ENCODE measurements at places on chromosomes 7 and 10.

- DNase-seq = no peak
These were observed 30.5 kb downstream of the NRP1 start for GRCh38 chr10:33303988-33304387.

- DNase-seq = no peak
These were observed 474.6 kb downstream of the GRM8 start for GRCh38 chr7:126778101-126778500.

DNA sequence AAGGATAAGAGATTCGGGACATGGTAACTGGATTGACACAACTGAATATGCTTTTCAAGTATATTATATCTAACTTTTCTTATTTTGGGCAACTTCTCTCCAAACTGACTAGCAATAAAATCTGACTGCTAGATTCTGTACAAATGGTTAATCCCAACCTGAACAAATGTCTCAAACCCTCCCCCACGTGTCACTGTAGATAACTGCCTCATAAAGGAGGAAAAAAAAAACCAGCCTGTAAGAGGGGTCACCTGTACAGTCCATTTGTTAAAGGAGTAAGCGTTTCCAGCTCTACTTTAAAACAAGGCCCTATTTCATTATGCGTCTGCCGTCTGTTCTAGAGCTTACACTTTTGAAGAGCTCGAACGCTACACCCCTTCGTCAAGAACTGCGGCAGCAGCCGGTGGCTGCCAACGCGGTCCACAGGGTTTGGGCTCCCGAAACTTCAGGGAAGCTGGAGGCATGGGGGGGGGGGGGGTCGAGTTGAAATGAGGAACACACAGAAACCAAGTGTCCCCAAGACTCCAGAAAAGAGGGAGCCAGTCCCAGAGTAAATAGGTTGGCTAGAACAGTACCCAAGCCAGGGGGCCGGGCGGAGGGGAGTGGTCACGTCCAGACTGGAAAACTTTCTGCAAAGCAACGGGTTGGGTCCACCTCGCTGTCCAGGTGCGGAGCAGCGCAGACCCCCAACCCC lies 492 bp downstream of the COG5 start:
- no peak for DNase-seq

DNA sequence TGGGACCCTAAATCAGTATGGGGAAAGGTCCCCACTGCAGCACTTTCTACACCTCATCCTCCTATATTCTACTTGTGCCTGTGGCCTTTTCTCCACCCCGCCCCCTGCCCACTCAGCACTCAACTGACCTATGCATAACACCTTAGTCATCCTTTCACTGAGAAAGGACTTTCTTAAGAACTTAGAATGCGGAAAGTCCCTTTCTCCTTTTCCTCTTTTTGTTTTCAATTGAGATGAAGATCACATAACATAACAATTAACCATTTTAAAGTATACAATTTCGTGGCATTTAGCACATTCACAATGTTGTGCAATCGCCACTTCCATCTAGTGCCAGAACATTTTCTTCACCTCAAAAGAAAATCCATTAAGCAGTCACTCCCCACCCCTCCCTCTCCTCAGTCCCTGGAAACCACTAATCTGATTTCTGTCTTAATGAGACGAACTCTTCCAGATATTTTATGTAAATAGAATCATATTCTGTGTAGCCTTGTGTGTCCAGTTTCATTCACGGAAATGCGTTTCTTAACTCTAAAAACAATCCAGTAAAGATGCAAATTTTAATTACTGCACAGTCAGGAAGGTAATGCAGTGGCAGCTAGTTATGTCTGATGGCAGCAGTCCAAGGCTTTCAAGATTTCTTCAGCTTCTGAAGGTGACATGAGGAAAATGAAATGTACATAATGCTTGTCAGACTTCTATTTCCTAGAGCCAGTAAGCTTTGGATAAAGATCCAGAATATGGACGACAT lies 41.7 kb downstream of the FAS start:
- no peak for DNase-seq

GRCh38 chr10:69160809-69161241 lies 19.2 kb upstream of the SUPV3L1 start:
- no peak for DNase-seq

DNA sequence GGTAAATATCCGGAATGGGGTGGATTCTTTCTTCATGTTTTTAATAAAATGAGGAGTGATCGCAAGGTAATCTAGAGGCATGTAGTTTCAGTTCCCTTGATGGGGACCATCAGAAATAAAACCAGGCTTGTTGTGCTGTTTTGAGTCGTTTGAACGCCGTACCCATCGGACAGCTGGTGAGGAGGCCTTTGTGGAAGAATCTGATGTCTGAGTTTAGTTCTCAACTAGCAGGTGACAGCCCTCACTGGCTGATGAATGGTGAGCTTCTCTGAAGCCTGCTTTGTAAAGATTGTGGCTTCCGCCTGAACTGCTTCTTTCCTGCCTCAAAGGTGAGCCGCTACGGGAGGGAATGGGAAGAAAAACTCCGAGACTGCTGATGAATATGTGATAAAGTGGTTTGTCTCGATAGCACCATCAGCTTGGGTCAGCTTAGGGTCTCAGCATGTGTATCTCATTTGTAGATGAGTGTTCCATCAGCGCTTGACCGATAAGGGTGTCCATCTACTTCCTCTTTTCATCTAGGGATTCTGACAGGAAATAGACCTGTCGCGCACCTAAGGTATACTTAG lies 977 bp downstream of the TMEM248 start:
- peak; percentile 17 for DNase-seq

GRCh38 chr7:2002561-2003450 lies 229.9 kb downstream of the MAD1L1 start:
- no peak for DNase-seq

DNA sequence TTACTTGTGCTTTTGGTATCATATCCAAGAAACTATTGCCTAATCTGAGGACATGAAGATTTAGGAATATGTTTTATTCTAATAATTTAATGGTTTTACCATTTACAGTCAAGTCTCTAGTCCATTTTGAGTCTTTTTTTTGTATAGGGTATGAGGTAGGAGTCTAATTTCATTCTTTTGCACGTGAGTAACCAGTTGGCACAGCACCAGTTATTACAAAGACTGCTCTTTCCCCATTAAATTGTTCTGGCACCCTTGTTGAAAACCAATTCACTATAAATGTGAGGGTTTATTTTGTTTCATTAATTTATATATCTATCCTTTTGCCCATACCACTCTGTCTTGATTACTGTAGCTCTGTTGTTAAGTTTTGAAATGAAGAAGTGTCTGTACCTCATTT lies 381.6 kb downstream of the SUGCT start:
- no peak for DNase-seq

DNA sequence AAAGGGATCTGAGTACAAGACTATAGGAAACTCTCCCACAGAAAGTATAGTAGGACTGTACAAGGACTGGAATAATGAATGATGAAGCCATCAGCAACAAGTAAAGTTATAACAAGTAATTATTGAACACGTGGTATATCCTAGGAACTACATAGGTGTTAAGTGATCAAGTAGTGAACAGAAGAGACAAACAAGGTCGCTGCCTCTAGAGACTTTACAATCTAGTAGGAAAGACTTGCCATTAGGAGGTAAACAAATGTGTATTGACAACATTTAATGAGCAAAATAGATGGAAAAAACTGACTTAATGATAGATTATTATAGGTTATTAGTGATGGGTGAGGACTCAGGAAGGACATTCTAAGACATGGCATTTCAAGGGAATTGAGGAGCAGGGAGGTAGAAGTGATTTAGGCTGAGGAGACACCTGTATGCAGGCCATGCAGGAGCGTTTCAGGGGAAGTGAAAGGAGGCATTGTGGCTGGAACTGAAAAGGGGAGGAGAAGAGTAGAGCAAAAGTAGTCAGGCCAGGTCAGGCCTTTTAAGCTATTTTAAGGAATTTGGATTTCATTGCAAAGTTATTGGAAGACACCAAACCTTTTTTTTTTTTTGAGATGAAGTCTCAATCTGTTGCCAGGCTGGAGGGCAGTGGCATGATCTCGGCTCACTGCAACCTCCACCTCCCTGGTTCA lies 8.5 kb upstream of the GLCCI1 start:
- no peak for DNase-seq

DNA sequence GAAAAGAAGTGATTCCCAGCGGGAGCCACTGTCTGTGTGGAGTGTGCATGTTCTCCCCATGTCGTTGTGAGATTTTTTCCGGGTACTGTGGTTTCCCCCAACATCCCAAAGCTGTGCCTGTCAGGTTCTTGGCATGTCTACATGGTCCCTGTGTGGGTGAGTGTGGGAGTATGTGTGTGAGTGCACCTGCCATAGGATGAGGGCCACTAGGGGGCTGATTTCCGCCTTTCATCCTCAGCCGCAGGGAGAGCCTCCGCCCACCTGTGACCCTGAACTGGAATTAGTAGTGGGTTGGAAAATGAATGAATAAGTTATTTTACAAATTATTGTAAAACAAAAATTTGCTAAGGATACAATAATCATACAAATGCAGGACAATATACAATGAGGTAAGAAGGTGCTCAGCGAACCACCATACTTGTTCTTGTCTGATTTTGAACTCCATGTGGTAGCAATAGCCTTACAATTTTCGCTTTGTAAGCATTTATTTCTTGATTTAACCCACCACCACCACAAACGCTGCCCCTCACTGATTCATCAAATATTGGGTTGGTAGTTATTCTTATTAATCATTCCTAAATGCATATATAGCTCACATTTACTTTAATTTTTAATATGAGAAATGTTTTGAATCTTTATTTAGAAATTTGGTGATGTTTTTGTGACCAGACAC lies 641.2 kb upstream of the VSTM2A start:
- DNase-seq = no peak

- DNase-seq = no peak
These were observed 181.5 kb downstream of the THSD7A start for GRCh38 chr7:11650500-11650899.

DNA sequence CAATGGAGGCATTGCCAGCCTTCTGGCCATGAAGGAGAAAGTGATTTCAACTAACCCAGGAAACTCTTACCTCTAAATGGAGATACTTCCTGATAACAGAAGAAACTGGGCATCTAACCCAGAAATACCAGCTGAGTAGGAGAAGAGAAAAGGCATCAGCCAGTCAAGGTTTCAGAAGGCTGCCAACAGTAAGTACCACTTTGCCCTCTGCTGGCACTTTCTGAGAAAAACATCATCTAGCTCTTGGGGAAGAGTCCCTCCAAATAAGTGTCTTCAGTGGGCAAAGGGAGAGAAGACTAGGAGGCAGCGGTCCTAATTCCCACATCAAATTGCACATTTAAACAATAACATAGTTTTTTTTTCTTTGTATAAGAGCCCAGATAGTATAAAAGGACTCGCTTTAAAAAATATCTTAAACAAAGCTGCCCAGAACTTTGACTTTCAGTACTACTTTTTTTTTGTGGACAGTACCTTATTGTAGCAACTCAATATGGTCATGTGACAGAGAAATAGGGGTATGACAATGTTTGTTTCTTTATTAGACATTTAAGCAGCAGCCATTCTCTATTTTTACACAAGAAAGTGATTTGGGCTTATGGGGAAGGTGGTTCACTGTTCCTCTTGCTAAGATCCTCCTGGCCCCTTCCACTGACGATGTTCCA lies 157.3 kb downstream of the CTTNBP2 start:
- no peak for DNase-seq
